ENCODE measurements at places on chromosomes 12 and 14. TPM values are rescaled to one million over a fixed set of nuclear protein-coding genes. Genes with fewer than 3 reads are reported as not detected.
A peak's percentile ranks its signal among the peaks of the same experiment; 100 is the strongest.

- H3K27me3 ChIP-seq, result no peaks in the 10 kb centered on the region
- H3K36me3 ChIP-seq, result no peaks in the 10 kb centered on the region
- H3K27ac ChIP-seq, result no peak overlapping the region
- DNase-seq, result no peak
- H3K4me1 ChIP-seq, result peaks cover 3% of the 10 kb centered on the region
Measured at GRCh38 chr12:79019672-79020071, 155.1 kb downstream of the SYT1 start.

GRCh38 chr12:39887856-39888255 lies 218.0 kb downstream of the SLC2A13 start:
- no peak overlapping the region for H3K4me3 ChIP-seq
- H3K27ac ChIP-seq, result no peak overlapping the region
- no peaks in the 10 kb centered on the region for H3K36me3 ChIP-seq
- H3K4me1 ChIP-seq, result no peaks in the 10 kb centered on the region
- no peak for DNase-seq

- no peaks in the 10 kb centered on the region for H3K4me1 ChIP-seq
- H3K36me3 ChIP-seq, result no peaks in the 10 kb centered on the region
- no peaks in the 10 kb centered on the region for H3K27me3 ChIP-seq
Measured at GRCh38 chr12:13799574-13799973, 181.8 kb downstream of the GRIN2B start.

DNA sequence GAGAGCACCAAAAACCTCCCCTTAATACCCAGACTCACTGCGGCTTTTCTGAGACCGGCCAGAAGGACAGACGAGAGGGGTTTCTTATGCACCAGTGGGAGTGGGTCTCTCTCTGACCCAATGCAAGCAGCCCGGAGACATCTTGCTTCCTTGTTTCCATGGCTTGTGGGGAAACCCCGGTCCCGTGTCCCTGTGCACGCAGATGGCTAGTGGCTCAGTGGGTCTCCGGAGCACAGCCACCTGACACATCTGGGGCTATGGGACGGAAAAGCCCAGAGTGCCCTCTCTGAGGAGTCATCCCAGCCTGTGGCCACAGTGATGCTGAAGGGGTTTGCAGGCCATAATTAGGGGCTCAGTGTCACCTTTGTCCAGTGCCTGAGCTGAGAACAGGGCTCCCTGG lies 197.6 kb downstream of the PHETA1 start:
- H3K27me3 ChIP-seq, result no peaks in the 10 kb centered on the region
- H3K4me3 ChIP-seq, result no peak overlapping the region

DNA sequence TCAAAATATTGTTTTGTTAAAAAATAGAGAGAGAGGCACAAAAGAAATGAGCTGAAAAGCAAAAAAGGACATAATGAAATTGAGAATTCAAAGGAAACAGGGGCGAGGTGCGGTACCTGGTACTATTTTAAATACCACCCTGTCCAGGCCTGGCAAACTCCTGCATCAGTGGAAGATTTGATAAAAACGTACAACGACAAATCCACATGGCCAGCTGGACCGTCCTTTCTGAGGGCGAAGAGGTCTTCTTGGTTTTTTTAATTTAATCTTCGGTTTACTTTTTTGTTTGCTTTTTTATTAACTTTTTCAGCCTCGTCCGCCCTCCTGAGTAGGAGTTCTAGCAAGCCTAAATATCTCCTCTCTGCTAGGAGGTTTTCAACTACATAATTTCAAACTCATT lies 11.9 kb downstream of the BCL11B start:
- H3K36me3 ChIP-seq, result no peaks in the 10 kb centered on the region
- H3K27ac ChIP-seq, result no peak overlapping the region
- no peaks in the 10 kb centered on the region for H3K27me3 ChIP-seq
- peaks cover 27% of the 10 kb centered on the region for H3K4me1 ChIP-seq

- no peak overlapping the region for H3K27ac ChIP-seq
- no peak for DNase-seq
- no peaks in the 10 kb centered on the region for H3K36me3 ChIP-seq
- H3K27me3 ChIP-seq, result peaks cover 61% of the 10 kb centered on the region
- H3K4me3 ChIP-seq, result no peak overlapping the region
Measured at GRCh38 chr14:92397150-92397952, 74.4 kb downstream of the SLC24A4 start.

DNA sequence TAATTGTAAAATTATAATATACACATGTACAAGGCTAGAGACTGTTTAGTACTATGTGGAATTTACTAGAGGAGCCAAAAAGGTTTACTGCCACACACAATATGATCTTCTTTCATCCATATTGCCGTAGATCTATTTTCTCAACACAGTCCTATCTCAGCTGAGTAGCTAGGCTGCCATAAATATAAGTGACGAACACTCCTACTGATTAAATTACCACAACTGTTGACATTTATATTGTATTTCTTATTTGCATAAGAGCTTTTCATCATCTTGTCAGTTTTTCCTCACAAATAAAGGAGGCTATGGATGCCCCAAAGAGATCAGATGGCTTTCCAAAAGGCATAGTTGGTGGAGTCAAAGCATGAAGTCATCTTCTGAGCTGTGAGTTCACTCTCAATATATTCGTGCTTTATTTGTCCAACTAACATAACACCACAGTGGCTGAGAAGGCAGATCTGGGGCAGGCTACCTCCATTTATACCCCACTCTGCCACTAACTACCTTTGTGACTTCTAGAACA lies 78.6 kb downstream of the CCDC59 start:
- H3K27ac ChIP-seq, result no peak overlapping the region
- H3K4me1 ChIP-seq, result no peaks in the 10 kb centered on the region
- no peaks in the 10 kb centered on the region for H3K27me3 ChIP-seq
- no peaks in the 10 kb centered on the region for H3K36me3 ChIP-seq

- H3K4me3 ChIP-seq, result no peak overlapping the region
- H3K36me3 ChIP-seq, result no peaks in the 10 kb centered on the region
- DNase-seq, result peak; percentile 43
- H3K4me1 ChIP-seq, result peaks cover 7% of the 10 kb centered on the region
Measured at GRCh38 chr12:73266206-73266605, 994.0 kb downstream of the TRHDE start.

DNA sequence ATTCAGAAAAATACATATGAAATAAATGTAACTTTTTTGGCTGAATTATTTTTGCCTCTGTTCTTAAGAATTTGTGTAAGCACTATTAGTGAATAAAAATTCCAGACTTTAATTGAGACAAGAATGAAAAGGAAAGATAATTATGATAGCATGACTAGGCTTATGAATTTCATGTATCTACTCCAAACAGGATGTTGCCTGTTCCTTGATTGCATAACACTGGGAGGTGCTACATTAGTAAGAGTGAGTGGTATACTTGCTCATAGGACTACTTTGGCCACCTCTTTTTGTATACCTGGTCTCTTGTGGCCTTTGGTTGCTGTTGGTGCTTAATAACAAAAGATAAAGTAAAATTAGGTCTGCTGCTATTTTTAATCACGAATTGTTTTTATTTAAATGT lies 112.8 kb downstream of the NAV3 start:
- H3K27me3 ChIP-seq, result no peaks in the 10 kb centered on the region
- no peaks in the 10 kb centered on the region for H3K36me3 ChIP-seq
- no peak overlapping the region for H3K27ac ChIP-seq
- no peaks in the 10 kb centered on the region for H3K4me1 ChIP-seq

DNA sequence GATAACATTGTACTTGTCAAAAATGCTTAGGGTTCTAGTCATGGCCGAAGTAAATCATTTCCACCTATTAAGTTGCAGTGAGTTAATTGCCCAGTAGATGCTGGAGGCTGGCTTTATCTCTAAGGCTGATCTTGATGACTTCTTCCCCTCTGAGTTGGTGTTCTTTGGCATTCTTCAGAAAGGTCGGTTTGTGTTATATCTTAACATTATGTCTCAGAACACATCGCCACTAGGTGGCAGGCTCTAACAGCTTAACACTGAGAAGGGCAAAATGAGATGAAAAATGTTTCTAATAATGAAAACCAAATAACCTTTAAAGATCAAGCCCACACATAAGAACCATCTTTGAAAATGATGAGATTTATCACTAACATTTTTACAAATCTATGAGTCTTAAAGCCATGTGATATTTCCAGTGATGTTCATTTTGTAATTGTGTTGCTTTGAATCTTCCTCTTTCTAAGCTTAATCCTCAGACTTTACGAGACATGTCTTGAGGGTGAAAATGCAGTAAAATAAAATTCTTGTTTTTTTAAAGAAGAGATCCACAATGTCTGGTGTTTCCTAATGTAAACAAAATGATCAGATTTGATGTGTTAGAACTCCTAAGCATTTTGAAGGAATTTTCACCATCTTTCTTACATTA lies 28.6 kb downstream of the SUDS3 start:
- H3K27me3 ChIP-seq, result no peaks in the 10 kb centered on the region
- no peaks in the 10 kb centered on the region for H3K4me1 ChIP-seq
- no peak overlapping the region for H3K27ac ChIP-seq
- peaks cover 81% of the 10 kb centered on the region for H3K36me3 ChIP-seq
- DNase-seq, result peak; percentile 89

- H3K4me1 ChIP-seq, result peaks cover 14% of the 10 kb centered on the region
- H3K4me3 ChIP-seq, result no peak overlapping the region
- H3K27ac ChIP-seq, result no peak overlapping the region
- no peak for DNase-seq
- H3K36me3 ChIP-seq, result peaks cover 6% of the 10 kb centered on the region
- H3K27me3 ChIP-seq, result no peaks in the 10 kb centered on the region
Measured at GRCh38 chr12:76785407-76785806, 21.5 kb downstream of the ZDHHC17 start.

GRCh38 chr12:52789637-52790426 lies 6.1 kb downstream of the KRT3 start:
- H3K4me1 ChIP-seq, result no peaks in the 10 kb centered on the region
- H3K36me3 ChIP-seq, result no peaks in the 10 kb centered on the region
- peak; percentile 85 for DNase-seq
- no peaks in the 10 kb centered on the region for H3K27me3 ChIP-seq

GRCh38 chr12:85280165-85280983 lies at the start of gene ALX1:
TSS of gene ALX1 (plus strand) at chr12:85280220. CDS start at chr12:85280262, 42 bp downstream.
- H3K27me3 ChIP-seq, result peaks cover 63% of the 10 kb centered on the region
- H3K27ac ChIP-seq, result peak within 1 kb of the TSS; percentile 64
- peak within 1 kb of the TSS; percentile 93 for H3K4me3 ChIP-seq
- peak; percentile 97 for DNase-seq
- H3K36me3 ChIP-seq, result no peaks in the 10 kb centered on the region

DNA sequence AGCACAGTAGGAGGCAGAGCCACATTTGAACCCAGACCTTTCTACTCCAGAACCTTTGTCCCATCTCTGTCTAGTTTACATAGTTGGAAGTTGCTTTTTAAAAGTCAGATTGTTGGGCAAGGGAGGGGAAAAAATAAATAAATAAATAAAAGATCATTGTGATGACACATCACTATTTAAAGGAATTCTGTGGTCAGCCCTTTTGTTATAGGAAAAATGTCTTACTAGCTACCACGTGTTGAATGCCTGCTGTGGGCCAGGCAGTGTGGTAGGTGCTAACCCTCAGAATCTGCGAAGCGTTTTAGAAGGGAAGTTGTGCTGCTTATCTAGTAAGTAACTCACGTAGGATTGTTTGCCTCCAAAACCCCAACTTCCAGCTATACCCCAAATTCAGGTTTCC lies 62.3 kb downstream of the BHLHE41 start:
- H3K4me1 ChIP-seq, result peaks cover 10% of the 10 kb centered on the region
- H3K27me3 ChIP-seq, result no peaks in the 10 kb centered on the region

- H3K27ac ChIP-seq, result no peak overlapping the region
- no peak overlapping the region for H3K4me3 ChIP-seq
- no peak for DNase-seq
- peaks cover 4% of the 10 kb centered on the region for H3K27me3 ChIP-seq
Measured at GRCh38 chr12:67758119-67758518, 109.6 kb downstream of the DYRK2 start.

GRCh38 chr14:70571139-70571538 lies 29.3 kb downstream of the MED6 start:
- DNase-seq, result no peak
- H3K4me1 ChIP-seq, result no peaks in the 10 kb centered on the region
- no peak overlapping the region for H3K27ac ChIP-seq
- H3K36me3 ChIP-seq, result peaks cover 47% of the 10 kb centered on the region
- no peaks in the 10 kb centered on the region for H3K27me3 ChIP-seq

- no peak overlapping the region for H3K27ac ChIP-seq
- H3K4me1 ChIP-seq, result peaks cover 4% of the 10 kb centered on the region
- no peaks in the 10 kb centered on the region for H3K36me3 ChIP-seq
- no peaks in the 10 kb centered on the region for H3K27me3 ChIP-seq
- H3K4me3 ChIP-seq, result no peak overlapping the region
Measured at GRCh38 chr12:106919910-106920544, 35.7 kb upstream of the TMEM263 start.

- H3K4me1 ChIP-seq, result no peaks in the 10 kb centered on the region
- no peak for DNase-seq
- H3K4me3 ChIP-seq, result no peak overlapping the region
- H3K36me3 ChIP-seq, result peaks cover 15% of the 10 kb centered on the region
- no peaks in the 10 kb centered on the region for H3K27me3 ChIP-seq
Measured at GRCh38 chr14:91342206-91342760, 75.3 kb downstream of the CCDC88C start.

- peak overlapping the region; percentile 77 for H3K27ac ChIP-seq
- no peaks in the 10 kb centered on the region for H3K36me3 ChIP-seq
- peak; percentile 73 for DNase-seq
- H3K27me3 ChIP-seq, result no peaks in the 10 kb centered on the region
- peaks cover 3% of the 10 kb centered on the region for H3K4me1 ChIP-seq
Measured at GRCh38 chr12:23950210-23950774, 822 bp upstream of the SOX5 start.

GRCh38 chr14:24674204-24674970 lies 40.4 kb upstream of the GZMB start:
- no peaks in the 10 kb centered on the region for H3K4me1 ChIP-seq
- H3K27me3 ChIP-seq, result no peaks in the 10 kb centered on the region
- no peak overlapping the region for H3K27ac ChIP-seq
- DNase-seq, result no peak
- H3K36me3 ChIP-seq, result no peaks in the 10 kb centered on the region

- H3K36me3 ChIP-seq, result no peaks in the 10 kb centered on the region
- H3K27ac ChIP-seq, result no peak overlapping the region
- no peaks in the 10 kb centered on the region for H3K27me3 ChIP-seq
- peak; percentile 63 for DNase-seq
- H3K4me3 ChIP-seq, result no peak overlapping the region
- H3K4me1 ChIP-seq, result no peaks in the 10 kb centered on the region
Measured at GRCh38 chr14:88929656-88930436, 105.4 kb downstream of the TTC8 start.

- H3K27me3 ChIP-seq, result no peaks in the 10 kb centered on the region
- no peaks in the 10 kb centered on the region for H3K36me3 ChIP-seq
- no peak overlapping the region for H3K27ac ChIP-seq
- H3K4me1 ChIP-seq, result no peaks in the 10 kb centered on the region
Measured at GRCh38 chr12:82714427-82714826, 27.7 kb downstream of the TMTC2 start.

- H3K36me3 ChIP-seq, result no peaks in the 10 kb centered on the region
- no peaks in the 10 kb centered on the region for H3K4me1 ChIP-seq
- H3K27ac ChIP-seq, result no peak overlapping the region
- no peak overlapping the region for H3K4me3 ChIP-seq
- no peaks in the 10 kb centered on the region for H3K27me3 ChIP-seq
- no peak for DNase-seq
Measured at GRCh38 chr12:69684466-69684865, 14.6 kb downstream of the BEST3 start.

The ZFHX2 gene
- 9.2 TPM for total RNA-seq

The RHNO1 gene
- total RNA-seq, result 70.0 TPM

The ISM2 gene
- total RNA-seq, result 1.9 TPM

The TEP1 gene
- total RNA-seq, result 33.8 TPM

The CLEC4A gene
- not detected for total RNA-seq

The B3GNT4 gene
- total RNA-seq, result 1.8 TPM

The KRT83 gene
- not detected for total RNA-seq

The OTX2 gene
- 329 TPM for total RNA-seq

The NPAS3 gene
- total RNA-seq, result 1.6 TPM

The SRRM4 gene
- total RNA-seq, result 0.44 TPM

The KCNH3 gene
- total RNA-seq, result 1.5 TPM

The A2M gene
- 0.66 TPM for total RNA-seq

The ASB2 gene
- total RNA-seq, result 0.42 TPM
